ENCODE measurements at places on chromosomes 2 and 18.

GRCh38 chr2:79713131-79713785 is 200.4 kb downstream of the CTNNA2 start:
- no peak for DNase-seq

GRCh38 chr18:40907842-40908241 is 1047.2 kb upstream of the PIK3C3 start:
- DNase-seq = no peak

GRCh38 chr2:241602720-241603119 is 34.2 kb downstream of the THAP4 start:
- no peak for DNase-seq

DNA sequence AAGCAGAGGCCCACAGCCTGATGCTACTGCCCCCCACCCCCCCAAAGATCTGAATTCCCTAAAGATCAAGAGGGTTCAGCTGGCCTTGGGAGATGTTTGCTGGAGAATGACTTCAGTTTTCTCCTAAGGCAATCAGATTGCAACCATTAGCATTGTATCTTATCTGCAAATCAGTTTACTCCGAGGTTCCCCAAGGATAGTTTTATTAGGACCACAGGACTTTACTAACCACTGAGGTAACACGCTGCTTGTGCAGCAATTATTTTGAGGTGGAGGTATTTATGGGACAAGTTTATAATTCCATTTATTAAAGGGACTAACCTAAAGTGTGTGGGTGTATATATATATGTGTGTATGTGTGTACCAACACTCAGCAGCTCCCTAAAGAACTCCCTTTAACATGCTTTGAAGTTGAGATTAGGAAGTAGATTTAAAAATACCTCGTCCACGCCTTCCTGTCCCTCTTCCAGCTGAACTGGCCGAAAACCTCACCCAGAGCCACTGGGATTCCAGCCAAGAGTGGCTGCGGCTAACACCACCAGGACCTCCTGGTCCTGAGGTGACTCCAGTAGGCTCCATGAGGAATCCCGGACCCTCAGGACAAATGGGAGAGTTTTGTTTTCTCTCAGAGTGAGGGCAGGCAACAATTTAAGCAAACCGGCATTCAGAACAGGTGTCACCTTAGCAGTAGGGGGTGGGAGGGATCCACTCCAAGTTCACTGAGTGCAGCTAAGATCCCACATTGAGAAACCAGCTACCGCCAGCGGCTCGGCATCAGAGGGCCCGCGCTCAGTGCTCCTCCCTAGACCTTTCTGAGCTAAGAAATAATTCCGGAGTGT is 3.0 kb upstream of the DLX1 start:
- DNase-seq = no peak

- no peak for DNase-seq
Observed at GRCh38 chr2:118268268-118268667, 180.0 kb downstream of the INSIG2 start.

GRCh38 chr18:34108206-34108605 is 116.5 kb downstream of the NOL4 start:
- no peak for DNase-seq

GRCh38 chr18:33745151-33745795 is 167.3 kb downstream of the ASXL3 start:
- no peak for DNase-seq

- no peak for DNase-seq
Observed at GRCh38 chr2:59389240-59389639, 1148.1 kb upstream of the FANCL start.
